Stimulated activated CD8-positive, alpha-beta memory T cell treated with anti-CD3 and anti-CD28 coated beads, Interleukin-15, amount 100 ng/mL, for 48 hours (primary cell): ENCODE measurements at places on chromosomes 3 and 15.

GRCh38 chr3:2861920-2862319 is 248.3 kb downstream of the IL5RA start:
- DNase-seq, result no peak

DNA sequence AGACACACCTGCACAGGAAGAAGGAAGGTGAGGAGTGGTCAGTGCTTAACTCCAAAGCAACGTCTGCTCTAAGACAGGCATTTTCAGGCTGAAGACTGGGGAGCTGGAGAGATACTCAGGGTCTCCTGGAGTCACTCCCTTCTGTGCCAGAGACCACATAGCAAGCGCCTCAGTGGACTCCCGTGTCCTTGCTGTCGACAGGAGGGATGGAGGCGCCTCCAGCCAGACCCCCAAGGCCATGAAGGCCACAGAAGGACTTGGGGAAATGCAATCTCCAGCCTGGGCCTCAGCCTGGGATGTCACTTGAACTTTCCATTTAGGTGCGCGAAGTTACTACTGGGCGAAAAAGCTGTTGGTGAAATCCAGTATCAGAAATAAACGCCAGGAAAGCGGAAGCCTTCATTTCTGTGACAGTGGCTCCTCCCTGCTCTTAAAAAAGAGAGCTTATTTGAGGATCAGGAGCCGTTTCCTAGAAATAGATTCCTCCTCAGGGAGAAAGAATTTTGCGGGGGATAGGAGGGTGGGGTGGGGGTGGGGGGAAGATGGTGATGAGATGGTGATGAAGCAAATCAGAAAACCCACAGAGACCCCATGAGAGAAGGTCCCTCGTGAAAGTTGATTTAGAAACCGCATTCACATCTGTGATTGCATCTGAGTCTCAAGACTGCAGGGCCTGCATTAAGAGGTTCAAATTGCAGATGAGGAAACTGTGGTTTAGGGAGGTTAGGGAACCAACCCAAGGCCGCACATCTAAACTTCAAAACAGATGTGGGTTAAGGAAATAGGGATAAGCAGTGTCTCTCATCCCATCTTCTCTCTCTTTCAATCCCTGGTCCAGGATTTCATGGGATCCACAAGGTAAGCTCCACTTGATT is 78.8 kb downstream of the ATP2B2 start:
- no peak for DNase-seq

DNA sequence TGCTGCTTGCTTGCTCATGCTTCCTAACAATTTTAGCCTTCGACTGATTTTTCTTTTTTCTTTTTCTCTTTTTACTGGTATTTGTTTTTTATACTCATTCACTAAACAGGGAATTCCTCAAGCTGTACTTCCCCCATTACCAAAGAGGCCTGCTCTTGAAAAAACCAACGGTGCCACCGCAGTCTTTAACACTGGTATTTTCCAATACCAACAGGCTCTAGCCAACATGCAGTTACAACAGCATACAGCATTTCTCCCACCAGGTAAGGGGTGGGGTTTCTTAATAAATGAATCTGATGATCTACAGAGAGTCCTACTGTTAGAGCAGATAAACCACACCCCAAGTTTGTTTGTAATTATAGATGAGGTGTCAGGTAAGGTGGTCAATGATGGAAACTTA is 178.8 kb downstream of the MBNL1 start:
- no peak for DNase-seq

DNA sequence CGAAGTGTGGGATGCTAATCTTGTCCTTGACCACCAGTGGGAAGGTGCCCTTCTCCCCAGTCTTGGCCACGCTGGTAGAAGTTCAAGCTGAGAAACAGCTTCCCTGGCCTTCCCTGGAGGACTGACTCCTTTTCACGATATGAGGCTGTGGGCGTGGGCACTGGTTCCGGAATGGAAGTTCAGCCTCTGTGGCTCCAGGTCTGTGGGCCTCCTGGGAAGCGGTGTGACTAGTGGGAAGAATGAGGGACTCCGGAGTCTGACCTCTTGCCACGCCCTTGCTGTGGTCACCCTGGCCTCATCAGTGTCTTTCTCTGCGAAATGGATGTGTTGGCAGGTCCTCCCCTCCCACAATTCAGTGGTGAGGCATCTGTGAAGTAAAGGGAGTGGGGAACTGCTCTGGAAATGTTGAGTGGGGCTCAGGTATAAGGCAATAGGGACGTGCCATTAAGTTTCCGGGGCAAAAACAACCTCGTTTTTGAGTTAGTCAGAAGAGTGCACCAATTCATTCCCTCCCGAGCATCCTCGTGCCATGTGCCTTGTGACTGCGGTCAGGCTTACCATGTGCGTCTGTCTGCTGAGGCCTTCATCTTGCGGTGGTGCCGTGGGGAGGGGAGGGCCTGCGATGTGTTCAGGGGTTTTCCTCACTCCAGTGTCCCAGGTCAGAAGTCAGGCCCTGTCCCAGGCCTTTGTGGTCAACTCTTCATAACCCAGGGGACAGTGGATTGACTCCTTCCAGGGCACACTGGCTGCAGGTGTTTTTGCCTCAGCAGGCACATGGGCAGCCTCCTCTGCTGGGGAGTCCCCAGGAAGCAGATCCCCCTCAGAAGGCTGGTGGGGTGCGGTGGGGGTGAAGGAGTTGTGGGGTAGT is 11.8 kb upstream of the SEC13 start:
- DNase-seq, result no peak

- DNase-seq, result no peak
Measured at GRCh38 chr15:84804005-84804900, 12.9 kb upstream of the ALPK3 start.

DNA sequence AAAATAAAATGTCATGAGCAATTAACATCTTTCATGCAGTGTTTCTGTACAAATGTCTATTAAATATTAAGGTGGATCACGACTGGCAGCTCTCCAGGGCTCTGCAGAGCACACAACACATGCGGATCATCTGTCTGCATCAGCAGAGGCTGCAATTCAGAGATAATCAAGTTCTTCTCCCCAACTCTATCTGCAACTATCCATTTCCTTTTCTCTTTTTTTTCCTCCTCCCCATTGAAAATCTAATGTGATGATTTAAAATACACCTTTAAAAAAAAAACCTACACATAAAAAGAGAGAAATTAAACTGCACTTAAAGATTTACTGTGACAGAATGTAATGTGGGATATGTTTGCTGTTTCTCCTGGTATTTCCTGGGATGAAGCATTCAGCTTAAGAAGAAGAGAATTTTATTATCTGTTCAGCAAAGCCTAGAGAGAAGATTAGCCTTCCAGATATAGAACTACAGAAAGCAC is 352.6 kb upstream of the CCDC54 start:
- DNase-seq, result no peak

DNA sequence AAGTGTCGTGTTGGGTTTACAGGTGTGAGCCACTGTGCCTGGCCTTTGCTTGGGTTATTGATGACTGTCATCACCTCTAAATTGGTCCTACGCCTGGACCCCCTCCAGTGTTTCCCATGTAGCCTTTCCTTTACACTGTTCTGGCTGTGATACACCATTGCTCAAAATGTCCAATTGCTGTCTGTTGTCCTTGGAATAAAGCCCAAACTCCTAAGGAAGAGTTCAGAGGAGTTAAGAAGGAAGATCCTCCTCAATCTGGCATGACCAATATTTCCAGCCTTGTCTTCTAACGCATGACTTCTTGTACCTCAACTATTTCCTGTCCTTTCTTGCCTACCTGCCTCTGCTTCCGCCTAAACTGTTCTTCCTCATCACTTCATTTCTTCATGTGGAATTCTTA is 113.1 kb downstream of the POLR2M start:
- no peak for DNase-seq

GRCh38 chr3:2583046-2583445 is 484.4 kb downstream of the CNTN4 start:
- DNase-seq, result no peak

GRCh38 chr3:104291878-104292277 is 1074.8 kb upstream of the ALCAM start:
- DNase-seq, result no peak
